ENCODE measurements at places on chromosomes 5 and 9. TPM values are rescaled to one million over a fixed set of nuclear protein-coding genes. Genes with fewer than 3 reads are reported as not detected.

Gene TMC1
- not detected for total RNA-seq

Gene CBY3
- total RNA-seq: not detected

Gene SLC23A1
- not detected for total RNA-seq

Gene BRD9
- total RNA-seq: 30.1 TPM

GRCh38 chr5:39697881-39698280 is 273.1 kb upstream of the DAB2 start:
- no peak overlapping the region for H3K27ac ChIP-seq
- H3K27me3 ChIP-seq: peaks cover 13% of the 10 kb centered on the region

GRCh38 chr9:93588641-93589609 is 12.5 kb downstream of the PHF2 start:
- H3K27ac ChIP-seq: peak overlapping the region; percentile 81
- peaks cover 23% of the 10 kb centered on the region for H3K4me1 ChIP-seq
- no peaks in the 10 kb centered on the region for H3K36me3 ChIP-seq
- no peaks in the 10 kb centered on the region for H3K27me3 ChIP-seq

DNA sequence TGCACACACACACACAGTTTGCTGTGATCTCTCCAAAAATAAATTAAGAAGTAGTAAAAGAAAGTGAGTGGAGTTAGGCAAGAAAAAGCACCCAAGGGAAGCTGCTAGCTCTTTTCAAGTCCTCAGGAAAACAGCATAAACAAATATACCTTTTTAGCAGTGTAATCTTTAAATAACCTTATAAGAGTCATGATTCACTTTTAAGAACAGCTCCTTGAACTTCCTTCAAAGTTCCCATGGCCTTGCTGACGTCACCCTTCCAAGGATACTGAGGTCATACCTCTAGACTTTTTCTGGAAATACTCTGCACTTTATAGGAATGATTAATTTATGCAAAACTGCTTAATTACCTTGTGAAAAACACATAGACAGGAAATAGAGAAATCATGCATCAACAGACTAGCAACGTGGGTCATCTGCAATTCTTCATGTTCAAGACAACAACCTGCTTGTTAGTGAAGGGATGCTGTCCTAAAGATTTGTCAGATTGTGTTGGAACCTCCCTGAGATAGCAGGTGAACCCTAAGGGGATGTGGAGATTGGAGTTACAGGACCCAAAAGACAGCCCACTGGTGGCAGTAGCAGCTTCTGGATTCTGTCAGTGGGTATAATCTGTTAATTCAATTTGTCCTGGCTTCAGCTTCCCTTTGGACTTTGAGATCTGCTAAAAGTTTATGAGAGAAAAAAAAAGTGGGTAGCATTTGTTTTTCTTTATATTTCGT is 229.0 kb downstream of the ELAVL2 start:
- peaks cover 7% of the 10 kb centered on the region for H3K27me3 ChIP-seq
- no peaks in the 10 kb centered on the region for H3K4me1 ChIP-seq
- H3K4me3 ChIP-seq: no peak overlapping the region
- no peak for DNase-seq
- no peaks in the 10 kb centered on the region for H3K36me3 ChIP-seq

- peak overlapping the region; percentile 81 for H3K27ac ChIP-seq
- DNase-seq: no peak
- H3K4me3 ChIP-seq: peak overlapping the region; percentile 88
- peaks cover 35% of the 10 kb centered on the region for H3K4me1 ChIP-seq
Observed at GRCh38 chr5:154937186-154937717, 759 bp downstream of the GEMIN5 start.

DNA sequence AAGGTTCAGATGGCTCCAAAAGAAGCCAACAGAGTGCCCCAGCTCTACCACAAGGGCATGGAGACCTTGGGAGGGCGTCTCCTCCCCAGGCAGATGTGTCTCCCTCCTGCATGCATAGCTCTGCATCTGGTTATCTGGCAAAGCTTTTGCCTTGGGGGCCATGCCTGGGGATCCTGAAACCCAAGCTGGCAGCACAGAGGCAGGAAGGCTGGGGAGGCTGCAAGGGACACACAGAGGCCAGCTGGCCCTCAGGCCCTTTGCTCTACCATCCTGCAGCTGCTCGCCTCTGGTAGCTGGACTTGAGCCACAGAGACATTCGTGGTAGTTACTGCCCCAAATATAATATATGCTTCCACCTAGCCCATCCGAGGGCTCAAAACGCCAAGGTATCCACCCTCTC is 3.9 kb downstream of the SEPTIN8 start:
- no peak overlapping the region for H3K4me3 ChIP-seq
- H3K36me3 ChIP-seq: no peaks in the 10 kb centered on the region
- no peaks in the 10 kb centered on the region for H3K27me3 ChIP-seq
- H3K27ac ChIP-seq: peak overlapping the region; percentile 95
- DNase-seq: peak; percentile 35

GRCh38 chr5:132394667-132395259 is 25.3 kb downstream of the SLC22A5 start:
- peaks cover 17% of the 10 kb centered on the region for H3K4me1 ChIP-seq
- no peak overlapping the region for H3K27ac ChIP-seq
- no peak overlapping the region for H3K4me3 ChIP-seq
- DNase-seq: no peak

DNA sequence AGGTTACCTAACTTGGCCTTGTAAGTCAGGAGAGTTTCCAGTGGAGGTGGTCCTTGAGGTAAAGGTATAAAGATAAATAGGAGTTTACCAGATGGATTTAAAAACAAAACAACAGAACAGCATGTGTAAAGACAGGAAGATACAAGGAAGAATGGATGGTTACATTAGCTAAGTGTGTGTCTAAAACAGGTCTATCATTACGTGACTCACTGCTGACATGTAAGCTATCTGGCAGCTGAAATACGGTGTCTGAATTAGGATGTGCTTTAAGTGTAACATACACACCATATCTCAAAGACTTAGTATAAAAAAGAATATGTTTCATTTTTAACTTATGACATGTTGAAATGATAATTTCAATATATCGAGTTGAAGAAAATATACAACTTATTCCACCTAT is 405.1 kb upstream of the ADAMTSL1 start:
- H3K36me3 ChIP-seq: no peaks in the 10 kb centered on the region
- H3K4me3 ChIP-seq: no peak overlapping the region
- no peak for DNase-seq
- H3K4me1 ChIP-seq: peaks cover 7% of the 10 kb centered on the region
- H3K27ac ChIP-seq: no peak overlapping the region
- no peaks in the 10 kb centered on the region for H3K27me3 ChIP-seq

DNA sequence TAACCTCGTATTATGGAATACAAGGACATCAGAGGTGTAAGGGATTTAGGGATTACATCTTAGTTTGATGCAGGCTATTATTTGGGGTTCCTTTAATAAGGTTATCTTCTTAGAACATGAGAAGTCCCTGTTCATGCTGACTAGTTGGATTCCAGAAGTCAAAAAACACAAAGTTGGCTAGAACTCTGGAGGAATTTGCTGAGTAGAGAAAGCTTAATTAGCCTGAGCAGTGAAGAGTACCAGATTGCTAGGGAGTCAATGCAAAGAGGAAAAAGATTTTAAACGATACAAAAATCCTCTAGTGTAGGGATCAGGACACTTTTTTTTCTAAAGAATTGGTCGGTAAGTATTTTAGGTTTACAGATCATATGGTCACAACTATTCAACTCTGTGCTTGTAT is 1872.5 kb upstream of the C9orf72 start:
- H3K27me3 ChIP-seq: no peaks in the 10 kb centered on the region
- peaks cover 5% of the 10 kb centered on the region for H3K4me1 ChIP-seq
- no peaks in the 10 kb centered on the region for H3K36me3 ChIP-seq
- H3K27ac ChIP-seq: no peak overlapping the region
- DNase-seq: no peak

- H3K27me3 ChIP-seq: no peaks in the 10 kb centered on the region
- peak; percentile 87 for DNase-seq
- peaks cover 46% of the 10 kb centered on the region for H3K4me1 ChIP-seq
- H3K4me3 ChIP-seq: peak overlapping the region; percentile 98
- no peaks in the 10 kb centered on the region for H3K36me3 ChIP-seq
Observed at GRCh38 chr9:110048976-110049698, 158.8 kb downstream of the C9orf152 start.

- H3K27me3 ChIP-seq: no peaks in the 10 kb centered on the region
- no peak overlapping the region for H3K4me3 ChIP-seq
- H3K27ac ChIP-seq: no peak overlapping the region
- no peak for DNase-seq
Observed at GRCh38 chr5:74647096-74647495, 6.6 kb upstream of the ENC1 start.

DNA sequence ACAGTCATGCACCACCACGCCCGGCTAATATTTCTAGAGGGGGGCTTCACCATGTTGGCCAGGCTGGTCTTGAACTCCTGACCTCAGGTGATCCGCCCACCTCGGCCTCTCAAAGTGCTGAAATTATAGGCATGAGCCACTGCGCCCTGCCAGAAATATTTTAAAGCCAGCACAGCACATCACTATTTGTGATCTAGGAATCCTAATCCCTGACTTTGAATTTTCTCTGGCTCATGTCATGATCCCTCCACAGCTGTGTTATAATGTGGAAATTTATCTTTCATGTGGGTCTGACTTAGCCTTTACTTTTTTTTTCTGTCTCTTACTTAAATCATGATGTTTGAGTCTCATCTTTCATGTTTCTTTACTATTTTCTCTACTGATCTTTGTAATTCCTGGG is 18.7 kb upstream of the ITGA1 start:
- no peaks in the 10 kb centered on the region for H3K27me3 ChIP-seq
- H3K27ac ChIP-seq: no peak overlapping the region
- H3K4me3 ChIP-seq: no peak overlapping the region
- DNase-seq: no peak
- H3K4me1 ChIP-seq: peaks cover 3% of the 10 kb centered on the region

DNA sequence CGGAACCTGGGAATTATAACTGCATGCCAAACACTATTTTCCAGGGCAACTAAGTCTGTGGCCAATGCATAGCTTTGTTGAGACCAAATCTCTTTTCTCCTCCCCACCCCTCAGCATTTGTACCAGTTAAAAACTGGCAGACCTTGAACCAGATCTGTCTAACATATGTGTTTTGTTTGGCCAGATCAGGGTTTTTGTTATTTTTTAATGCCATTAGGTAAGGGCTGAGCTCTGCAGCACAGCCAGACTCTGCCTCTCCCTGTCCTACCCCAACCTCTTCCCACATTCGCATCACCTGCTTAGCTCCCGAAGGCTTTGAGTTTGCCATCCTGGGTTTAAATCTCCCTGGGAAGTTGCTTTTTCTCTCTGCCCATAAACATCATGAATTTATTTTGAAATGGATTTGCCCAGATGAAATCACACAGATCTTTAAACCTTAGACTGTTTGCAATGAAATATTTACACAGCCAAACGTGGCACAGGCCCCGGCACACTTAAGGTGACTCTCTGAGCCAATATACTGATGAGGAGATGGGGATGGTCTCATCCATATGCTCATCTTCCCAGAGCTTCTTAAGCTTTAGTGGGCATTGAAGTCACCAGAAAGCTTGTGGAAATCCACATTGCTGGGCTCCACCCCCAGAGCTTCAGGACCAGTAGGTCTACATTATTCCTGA is 54.0 kb upstream of the ALDH1B1 start:
- peaks cover 14% of the 10 kb centered on the region for H3K4me1 ChIP-seq
- no peak overlapping the region for H3K27ac ChIP-seq
- H3K4me3 ChIP-seq: no peak overlapping the region
- no peaks in the 10 kb centered on the region for H3K36me3 ChIP-seq
- no peak for DNase-seq

Measured in chondrocyte (in vitro differentiated cells).